ENCODE measurements at places on chromosomes 3 and 15.

DNA sequence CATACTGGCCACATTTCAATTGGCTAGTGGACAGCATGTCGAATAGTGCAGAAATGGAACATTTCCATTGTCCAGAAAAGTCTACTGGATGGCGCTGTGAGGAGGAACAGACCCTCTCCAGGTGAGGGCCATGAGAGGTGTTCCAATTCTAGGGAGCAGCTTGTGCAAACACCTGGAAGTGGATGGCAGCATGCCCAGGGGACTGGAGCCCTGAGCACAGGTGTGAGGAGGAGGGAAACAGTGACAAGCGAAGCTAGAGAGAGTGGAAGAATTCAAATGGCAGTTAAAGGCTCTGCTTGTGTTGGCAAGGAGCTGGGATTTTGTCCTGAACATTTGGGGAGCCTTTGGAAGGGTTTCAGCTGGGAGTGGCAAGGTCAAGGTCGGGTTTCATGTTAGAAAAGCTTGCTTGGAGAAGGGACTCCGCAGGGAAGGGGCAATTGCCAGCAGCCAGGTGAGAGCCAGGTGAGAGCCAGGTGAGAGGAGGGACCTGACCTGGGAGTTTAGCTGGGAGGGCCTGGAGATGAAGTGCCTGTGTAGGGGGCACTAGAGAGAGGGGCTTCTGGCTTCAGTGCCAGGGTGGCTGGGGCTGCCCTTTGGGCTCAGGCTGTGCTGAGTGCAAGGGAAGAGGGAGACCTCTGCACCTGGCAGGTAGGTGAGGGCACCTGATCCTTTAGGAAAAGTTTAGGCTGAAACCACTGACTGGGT, 93.8 kb downstream of the LINGO1 start:
- no peaks in the 10 kb centered on the region for H3K36me3 ChIP-seq
- H3K27me3 ChIP-seq = no peaks in the 10 kb centered on the region
- H3K27ac ChIP-seq = no peak overlapping the region
- peaks cover 11% of the 10 kb centered on the region for H3K4me1 ChIP-seq

DNA sequence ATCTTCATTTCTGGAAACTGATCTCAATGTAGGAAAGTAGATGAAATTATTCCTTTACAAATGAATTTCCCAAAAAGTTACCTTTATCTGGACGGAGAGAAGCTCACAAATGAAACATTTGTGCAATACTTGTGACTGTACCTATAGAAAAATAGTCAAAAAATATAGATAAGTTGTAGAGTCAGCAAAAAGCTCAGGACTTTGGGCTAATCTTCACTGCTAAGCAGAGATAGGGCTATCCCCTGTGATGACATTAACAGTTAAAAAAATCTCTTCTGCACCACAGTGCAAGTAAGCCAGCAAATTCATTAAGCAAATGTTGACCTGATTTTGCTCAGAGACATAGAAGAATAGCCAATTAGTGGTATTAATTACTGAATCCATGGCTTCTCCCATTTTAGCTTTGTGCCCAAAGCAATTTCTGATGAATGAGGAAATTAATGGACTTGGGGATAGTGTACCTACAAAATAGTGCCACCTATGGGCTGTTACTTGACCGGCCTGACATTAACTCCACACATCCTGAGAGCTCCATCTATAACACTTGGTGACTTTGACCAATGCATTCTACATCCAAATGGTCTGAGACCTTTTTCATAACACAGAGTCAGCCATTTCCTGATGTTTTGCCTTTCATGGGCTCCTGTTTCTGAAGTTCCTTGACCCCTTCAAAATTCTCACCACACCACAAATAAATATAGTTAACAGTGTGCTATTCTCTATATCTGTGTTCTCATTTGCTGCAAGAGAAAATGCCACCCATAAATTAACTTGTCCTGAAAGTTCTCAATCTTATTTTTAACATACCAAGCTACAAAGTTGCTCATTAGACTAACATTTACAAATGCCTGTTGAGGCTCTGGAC, 105.0 kb downstream of the SSR3 start:
- H3K27ac ChIP-seq = no peak overlapping the region
- H3K4me1 ChIP-seq = peaks cover 26% of the 10 kb centered on the region
- no peaks in the 10 kb centered on the region for H3K36me3 ChIP-seq
- no peak overlapping the region for H3K4me3 ChIP-seq

DNA sequence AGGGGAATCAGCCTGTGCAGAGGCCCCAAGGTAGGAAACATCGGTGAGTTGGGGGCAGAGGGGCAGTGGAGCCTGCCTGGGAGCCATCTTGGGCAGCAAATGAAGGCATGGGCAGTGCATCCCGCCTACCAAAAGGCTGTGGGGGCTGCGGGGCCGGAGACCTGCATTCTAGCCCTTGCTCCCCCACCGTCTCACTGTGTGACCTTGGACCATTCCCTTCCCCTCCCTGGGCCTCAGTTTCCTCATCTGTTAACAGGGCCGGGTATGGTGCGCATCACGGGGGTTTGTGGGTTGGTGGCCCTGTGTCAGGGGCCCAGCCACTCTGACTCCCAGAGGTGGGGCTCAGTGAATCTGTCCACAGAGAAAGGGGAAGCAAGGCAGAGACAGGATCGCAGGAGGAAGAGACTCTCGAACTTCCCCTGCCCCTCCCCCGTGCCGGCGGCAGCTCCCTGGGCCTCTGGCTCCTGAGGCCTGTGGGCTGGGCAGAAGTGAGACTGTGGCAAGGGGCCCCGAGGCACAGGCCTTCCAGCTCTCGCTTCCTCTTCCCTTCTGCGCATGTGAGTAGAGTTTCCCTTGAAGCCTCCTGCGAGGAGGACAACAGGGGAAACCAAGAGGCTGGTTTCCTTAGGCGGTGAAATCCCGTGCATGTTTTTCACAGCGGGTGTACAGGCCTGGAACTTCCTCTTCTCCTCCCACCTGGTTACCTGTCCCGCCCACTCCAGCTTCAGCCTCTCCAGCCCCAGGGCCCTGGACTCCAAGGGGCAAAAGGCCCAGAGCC, 42.9 kb downstream of the IDH2 start:
- H3K4me3 ChIP-seq = no peak overlapping the region
- no peaks in the 10 kb centered on the region for H3K4me1 ChIP-seq
- no peak overlapping the region for H3K27ac ChIP-seq
- DNase-seq = peak; percentile 86
- H3K36me3 ChIP-seq = no peaks in the 10 kb centered on the region

- no peaks in the 10 kb centered on the region for H3K27me3 ChIP-seq
- H3K4me3 ChIP-seq = no peak overlapping the region
- DNase-seq = no peak
- no peak overlapping the region for H3K27ac ChIP-seq
Observed at GRCh38 chr15:77504306-77504705, 83.6 kb downstream of the HMG20A start.

DNA sequence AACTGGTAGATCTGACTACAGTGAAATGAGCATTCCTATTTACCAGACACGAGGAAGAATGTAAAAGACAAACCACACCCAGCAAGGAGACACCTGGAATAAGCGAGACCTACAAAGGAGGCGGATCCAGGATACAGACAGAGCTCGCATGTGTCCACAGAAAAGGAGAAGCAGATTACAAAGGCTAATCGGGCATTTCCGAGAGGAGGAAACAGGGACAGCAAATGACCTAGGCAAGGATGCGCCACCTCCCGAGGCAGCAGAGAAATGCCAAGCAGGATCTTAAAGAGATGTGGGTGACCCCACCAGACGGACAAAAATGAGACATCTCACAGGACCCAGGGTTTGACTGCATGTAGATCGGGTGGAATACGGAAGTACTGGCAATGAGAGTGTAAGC, 63.2 kb upstream of the IQSEC1 start:
- no peaks in the 10 kb centered on the region for H3K36me3 ChIP-seq
- no peaks in the 10 kb centered on the region for H3K4me1 ChIP-seq
- no peak for DNase-seq
- H3K4me3 ChIP-seq = no peak overlapping the region

DNA sequence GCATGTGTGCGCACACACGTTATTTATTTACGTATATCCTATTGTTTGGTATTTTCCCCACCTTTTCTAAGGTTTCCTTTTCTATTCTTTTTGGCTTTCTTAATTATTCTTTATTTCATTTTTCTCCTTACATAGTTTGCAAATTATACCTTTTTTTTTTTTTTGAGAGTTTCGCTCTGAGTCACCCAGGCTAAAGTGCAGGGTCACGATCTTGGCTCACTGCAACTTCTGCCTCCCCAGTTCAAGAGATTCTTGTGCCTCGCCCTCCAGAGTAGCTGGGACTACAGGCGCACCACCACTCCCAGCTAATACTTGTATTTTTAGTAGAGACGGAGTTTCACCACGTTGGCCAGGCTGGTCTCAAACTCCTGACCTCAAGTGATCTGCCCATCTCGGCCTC, 20.0 kb upstream of the CILP start:
- no peak overlapping the region for H3K4me3 ChIP-seq
- no peaks in the 10 kb centered on the region for H3K4me1 ChIP-seq
- H3K36me3 ChIP-seq = no peaks in the 10 kb centered on the region
- no peak overlapping the region for H3K27ac ChIP-seq

GRCh38 chr3:56775838-56776555, 25.8 kb downstream of the ARHGEF3 start:
- no peak overlapping the region for H3K27ac ChIP-seq
- H3K4me3 ChIP-seq = no peak overlapping the region
- no peak for DNase-seq

- no peaks in the 10 kb centered on the region for H3K36me3 ChIP-seq
- no peak overlapping the region for H3K4me3 ChIP-seq
- no peak overlapping the region for H3K27ac ChIP-seq
- H3K4me1 ChIP-seq = no peaks in the 10 kb centered on the region
Observed at GRCh38 chr3:78434801-78435200, 1333.0 kb downstream of the ROBO1 start.

GRCh38 chr3:190012314-190012782, 108.3 kb downstream of the P3H2 start:
- no peaks in the 10 kb centered on the region for H3K4me1 ChIP-seq
- no peak overlapping the region for H3K27ac ChIP-seq

DNA sequence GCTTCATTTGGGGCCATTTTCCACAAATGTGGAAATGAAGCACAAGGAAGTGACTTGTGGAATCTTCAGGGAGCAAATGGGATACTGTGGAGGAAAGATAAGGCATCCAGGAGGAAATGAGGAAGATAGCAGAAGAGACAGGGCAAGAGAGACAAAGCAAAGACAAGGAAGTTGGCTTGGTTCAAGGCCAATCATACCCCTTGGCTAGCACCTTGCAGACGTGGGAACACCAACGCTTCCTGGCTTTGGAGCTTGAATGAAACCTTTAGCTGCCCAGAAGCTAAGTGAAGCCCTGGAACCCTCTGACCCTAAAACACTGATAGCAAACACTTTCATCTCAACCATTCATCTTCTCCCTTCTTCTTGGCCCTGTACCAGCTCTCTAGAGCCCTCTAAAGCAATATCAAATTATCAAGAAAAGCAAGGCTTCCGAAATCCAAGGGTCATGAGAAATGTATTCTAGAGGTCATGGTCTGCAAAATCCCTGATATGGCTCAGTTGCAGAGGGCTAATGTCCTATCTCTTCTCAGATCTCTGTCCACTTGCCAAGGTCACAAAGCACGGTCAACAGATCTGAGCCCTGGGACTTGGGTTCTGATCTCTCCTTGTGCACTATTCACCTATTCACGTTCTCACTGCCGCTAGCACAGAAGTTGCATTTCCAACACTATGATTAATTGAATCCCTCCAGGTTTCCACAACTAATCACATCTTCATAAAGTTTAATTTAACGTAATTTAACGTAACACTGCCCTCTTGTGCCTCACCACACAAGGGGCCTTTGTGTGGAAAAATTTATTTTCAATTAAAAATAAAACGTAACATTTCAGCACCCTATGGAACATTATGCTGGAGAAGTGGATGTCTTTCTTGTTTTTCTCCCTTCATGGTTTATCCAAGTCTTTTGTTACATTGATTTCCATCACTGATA, 557.6 kb upstream of the ADAMTS9 start:
- no peak overlapping the region for H3K4me3 ChIP-seq
- H3K36me3 ChIP-seq = no peaks in the 10 kb centered on the region
- H3K4me1 ChIP-seq = no peaks in the 10 kb centered on the region
- no peaks in the 10 kb centered on the region for H3K27me3 ChIP-seq
- H3K27ac ChIP-seq = no peak overlapping the region

GRCh38 chr3:58079773-58080172, 71.6 kb downstream of the FLNB start:
- H3K36me3 ChIP-seq = peaks cover 37% of the 10 kb centered on the region
- H3K27me3 ChIP-seq = no peaks in the 10 kb centered on the region
- DNase-seq = no peak
- H3K4me1 ChIP-seq = peaks cover 9% of the 10 kb centered on the region

- no peak overlapping the region for H3K4me3 ChIP-seq
- no peaks in the 10 kb centered on the region for H3K4me1 ChIP-seq
- H3K27ac ChIP-seq = no peak overlapping the region
- H3K27me3 ChIP-seq = no peaks in the 10 kb centered on the region
- no peaks in the 10 kb centered on the region for H3K36me3 ChIP-seq
- DNase-seq = no peak
Observed at GRCh38 chr3:12985148-12985547, 88.1 kb downstream of the IQSEC1 start.

- H3K27me3 ChIP-seq = no peaks in the 10 kb centered on the region
- DNase-seq = no peak
- no peaks in the 10 kb centered on the region for H3K36me3 ChIP-seq
- H3K4me1 ChIP-seq = no peaks in the 10 kb centered on the region
Observed at GRCh38 chr3:27253831-27254230, 115.4 kb downstream of the NEK10 start.

- H3K4me3 ChIP-seq = no peak overlapping the region
- H3K27ac ChIP-seq = no peak overlapping the region
- DNase-seq = no peak
Observed at GRCh38 chr15:75352186-75353080, 5.6 kb downstream of the NEIL1 start.

DNA sequence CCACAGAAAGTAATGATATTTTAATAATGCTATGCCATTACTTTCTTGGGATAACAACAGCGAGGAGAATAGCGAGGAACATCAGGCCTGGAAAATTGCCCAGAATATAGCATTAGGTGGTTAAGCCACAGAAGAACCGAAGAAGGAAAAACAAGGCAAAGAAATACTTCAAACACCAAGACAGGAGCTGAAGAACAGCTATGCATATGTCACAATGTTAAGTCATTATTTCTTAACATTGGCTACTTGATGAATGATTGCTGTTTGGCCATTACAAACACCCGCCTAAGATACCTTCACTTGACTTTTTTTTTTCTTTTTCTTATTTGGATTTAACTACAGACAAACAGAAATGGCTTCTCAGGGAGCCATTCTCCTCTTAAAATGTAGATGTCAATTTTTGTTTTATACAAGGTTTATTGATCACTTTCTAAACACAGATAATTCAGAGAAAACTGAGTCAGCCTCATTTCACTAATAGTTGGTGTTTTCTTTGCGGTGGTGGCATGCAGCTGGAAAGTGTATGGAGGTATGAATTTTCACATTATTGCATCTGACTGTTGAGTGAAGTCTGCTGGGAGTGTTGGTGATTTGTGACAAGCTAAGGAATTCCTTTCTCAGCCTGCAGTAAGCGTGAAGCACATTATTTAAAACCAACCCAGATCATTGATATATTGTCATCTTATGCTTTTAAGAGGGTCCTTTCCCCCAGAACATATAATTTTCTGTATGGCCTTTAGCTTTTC, 705.7 kb upstream of the NR2F2 start:
- no peaks in the 10 kb centered on the region for H3K4me1 ChIP-seq
- H3K27me3 ChIP-seq = no peaks in the 10 kb centered on the region
- DNase-seq = no peak
